Stimulated activated naive CD8-positive, alpha-beta T cell treated with anti-CD3 and anti-CD28 coated beads, Interleukin-15, Interleukin-2, amounts not matched to agents 100 U/mL and 50 U/mL, for 24 hours (primary cell): ENCODE measurements at places on chromosomes 12 and 14.
A peak's percentile ranks its signal among the peaks of the same experiment; 100 is the strongest.

DNA sequence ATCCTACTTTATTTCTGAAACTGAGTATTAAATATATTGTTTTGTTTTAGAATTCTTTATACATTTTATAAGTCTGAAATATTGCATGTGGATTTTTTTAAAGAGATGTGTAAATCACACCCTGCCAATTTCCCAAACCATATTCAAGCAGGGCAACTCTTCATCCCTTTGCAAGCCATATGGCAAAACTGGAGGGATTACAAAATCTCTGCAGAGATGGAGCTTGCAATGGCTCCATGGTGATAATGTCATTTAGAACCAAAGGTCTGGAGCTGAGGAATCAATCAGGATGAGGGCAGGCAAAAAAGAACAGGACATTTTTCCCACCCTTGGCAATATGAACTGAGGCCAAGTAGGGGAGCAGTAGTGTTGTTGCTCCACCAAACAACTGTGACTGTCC, 173.4 kb downstream of the BMP4 start:
- DNase-seq = no peak

DNA sequence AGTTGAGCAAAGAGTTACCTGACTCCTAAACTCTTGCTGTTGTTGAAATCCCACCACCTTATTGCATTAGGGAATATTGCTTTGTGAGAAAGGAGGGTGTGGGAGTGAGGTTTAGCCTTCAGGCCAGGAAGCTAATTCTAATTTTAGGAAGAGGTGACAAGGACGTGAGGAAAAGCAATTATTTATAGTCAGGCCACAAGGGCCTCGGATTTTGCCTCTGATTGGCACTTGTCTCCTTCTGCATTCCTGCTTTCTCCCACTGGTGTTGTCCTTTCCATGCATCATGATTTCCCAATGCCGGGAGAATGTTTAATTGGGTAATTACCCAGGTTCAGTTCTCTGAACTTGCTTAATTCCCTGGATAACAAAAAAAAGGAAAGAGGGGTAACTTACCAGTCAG, 37.9 kb upstream of the SLC38A2 start:
- DNase-seq = no peak

DNA sequence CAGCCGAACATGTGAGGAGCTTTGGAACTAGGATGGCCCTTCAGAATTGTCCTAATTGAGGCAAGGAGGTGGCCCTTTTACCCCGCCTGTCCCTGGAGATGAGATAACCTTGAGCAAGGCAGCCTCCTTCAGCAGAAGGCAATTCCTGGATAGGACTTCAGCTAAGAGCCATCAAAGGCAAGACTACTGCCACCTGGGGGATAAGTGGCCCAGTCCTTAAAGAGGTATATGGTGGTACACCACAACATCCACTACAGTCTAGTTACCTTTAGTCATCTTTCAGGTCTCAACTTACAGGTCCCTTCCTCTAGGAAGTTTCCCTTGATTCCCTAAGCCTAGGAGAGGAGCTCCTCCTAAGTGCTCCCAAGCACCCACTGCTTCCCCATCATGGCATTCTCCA, 204.2 kb upstream of the CDKN3 start:
- no peak for DNase-seq

DNA sequence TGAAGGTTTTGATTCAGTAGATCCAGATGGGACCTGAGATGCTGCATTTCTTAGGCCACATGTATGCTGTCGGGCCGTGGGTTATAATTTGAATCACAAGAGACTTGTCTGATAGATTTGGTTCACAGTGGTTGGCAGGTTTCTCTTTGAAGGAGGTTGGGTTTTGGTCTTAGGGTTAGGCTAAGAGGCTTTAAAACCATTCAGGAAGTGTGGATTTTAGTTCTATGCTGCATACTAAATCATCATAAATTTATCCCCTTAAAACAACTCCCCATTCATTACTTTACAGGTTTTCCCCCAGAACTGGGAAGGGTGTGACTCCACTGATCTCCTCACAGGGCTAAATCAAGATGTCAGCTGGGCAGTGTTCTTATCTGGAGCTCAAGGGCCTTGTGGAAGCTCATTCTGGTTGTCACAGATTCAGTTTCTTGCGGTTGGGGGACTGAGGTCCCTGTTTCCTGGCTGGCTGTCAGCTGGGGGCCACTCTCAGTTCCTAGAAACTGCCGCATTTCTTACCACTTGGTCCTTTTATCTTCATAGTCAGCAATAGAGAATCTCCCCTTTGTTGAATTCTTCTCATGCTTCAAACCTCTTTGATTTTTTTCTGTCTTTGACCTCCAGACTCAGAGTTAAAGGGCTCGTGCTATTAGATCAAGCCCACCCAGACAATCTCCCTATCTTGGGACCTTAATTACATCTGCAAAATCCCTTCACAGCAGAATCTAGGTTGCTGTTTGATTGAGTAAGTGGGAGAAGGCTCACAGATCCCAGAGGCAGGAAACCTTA, 20.6 kb upstream of the PCNX1 start:
- peak; percentile 62 for DNase-seq

GRCh38 chr12:34219046-34219770, 196.9 kb downstream of the ALG10 start:
- DNase-seq = peak; percentile 27

DNA sequence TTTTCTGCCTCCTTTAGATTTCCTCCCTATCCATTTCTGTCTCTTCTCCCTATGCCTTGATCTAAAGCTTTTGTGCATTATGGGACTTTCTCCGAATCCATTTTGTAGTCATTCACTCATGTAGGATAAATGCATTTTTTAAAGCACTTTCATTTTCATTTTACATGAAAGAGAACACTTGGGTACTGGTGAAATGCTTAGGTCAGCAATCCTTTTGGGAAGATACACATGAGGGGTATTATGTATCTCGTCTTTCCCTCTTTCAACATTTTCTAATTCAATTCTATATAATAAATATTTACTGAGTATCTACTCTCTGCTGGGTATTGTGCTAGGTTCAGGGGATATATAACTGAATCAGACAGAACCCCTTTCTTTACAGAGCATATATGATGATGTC, 577.6 kb downstream of the NRXN3 start:
- no peak for DNase-seq

GRCh38 chr14:75369506-75369905, 58.3 kb upstream of the JDP2 start:
- no peak for DNase-seq

GRCh38 chr14:89378119-89378518, 38.9 kb downstream of the FOXN3 start:
- DNase-seq = peak; percentile 35

DNA sequence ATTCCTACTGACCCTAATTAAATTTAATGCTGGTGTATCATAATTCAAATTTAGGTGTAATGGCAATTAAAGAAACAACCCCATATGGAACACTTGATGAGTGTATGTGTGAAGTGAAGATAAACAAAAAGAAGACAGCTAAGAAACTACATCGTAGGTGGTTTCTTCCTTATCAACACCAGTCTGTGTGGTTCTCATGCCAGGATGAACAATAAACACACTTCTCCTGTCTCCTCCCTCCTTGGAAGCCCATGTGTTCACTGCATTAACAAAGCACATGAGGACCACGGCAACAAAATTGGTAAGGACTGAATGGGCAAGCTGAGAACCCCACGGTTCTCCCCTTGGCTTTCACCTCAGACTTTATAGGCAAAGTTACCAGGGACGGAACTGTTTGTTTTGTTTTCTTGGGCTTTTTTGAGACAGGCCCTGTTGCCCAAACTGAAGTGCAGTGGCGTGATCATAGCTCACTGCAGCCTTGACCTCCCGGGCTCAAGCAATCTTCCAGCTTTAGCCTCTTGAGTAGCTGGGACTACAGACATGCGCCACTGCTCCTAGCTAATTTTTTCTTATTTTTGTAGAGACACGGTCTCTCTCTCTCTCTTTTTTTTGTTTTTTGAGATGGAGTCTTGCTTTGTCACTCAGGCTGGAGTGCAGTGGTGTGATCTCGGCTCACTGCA, 71.0 kb downstream of the TRAFD1 start:
- no peak for DNase-seq

DNA sequence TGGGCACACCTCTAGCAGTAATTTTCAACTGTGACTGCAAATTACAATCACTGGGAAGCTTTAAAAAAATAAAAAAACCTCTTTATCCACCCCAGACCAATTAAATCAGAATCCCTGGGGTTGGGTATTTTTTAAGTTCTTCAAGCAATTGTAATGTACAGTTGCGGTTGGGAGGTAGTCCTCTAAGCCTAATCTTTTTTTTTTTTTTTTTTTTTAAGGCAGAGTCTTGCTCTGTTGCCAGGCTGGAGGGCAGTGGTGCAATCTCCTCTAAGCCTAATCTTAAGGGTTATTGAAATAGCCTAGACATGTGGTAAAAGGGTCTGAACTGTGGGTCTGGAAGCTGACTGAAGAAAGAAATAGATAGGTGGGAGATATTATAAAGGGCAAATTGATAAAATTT, 230.5 kb downstream of the AKAP6 start:
- no peak for DNase-seq

GRCh38 chr12:130219929-130220705, 57.9 kb downstream of the FZD10 start:
- DNase-seq = no peak

DNA sequence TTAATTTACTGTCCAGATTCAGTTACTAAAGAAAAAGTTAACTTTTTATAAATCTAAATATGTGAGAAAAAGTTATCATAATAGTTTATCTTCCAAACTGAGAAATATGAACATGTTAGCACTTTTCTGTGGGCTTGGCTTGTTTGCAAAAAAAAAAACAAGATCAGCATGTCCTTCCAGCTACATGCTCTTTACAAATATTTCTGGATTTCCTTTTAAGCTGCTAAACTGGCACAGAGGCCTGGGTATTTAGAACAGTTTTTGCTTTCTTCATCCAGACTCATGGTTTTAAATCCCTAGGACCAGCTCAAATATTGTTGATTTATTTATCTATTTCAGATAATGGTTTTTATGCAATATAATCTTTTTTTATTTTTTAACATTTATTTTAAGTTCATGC, 1444.5 kb upstream of the FLRT2 start:
- no peak for DNase-seq

DNA sequence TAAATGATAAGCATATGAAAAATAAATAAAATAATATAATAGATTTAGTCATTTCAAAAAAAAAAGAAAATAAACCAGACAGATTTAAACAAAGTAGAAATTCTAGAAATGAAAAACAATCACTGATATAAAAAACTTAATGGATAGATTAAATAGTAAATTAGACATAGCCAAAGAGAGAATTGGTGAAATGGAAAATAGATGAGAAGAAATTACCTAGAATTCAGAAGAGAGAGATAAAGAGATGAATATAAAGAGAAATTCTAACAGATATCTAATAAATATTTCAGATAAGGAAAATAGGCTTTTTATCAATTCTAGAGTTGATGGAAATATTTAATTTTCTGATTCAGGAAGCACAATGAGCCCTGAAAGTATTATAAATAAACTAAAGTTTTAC, 123.1 kb downstream of the PRIMA1 start:
- no peak for DNase-seq

DNA sequence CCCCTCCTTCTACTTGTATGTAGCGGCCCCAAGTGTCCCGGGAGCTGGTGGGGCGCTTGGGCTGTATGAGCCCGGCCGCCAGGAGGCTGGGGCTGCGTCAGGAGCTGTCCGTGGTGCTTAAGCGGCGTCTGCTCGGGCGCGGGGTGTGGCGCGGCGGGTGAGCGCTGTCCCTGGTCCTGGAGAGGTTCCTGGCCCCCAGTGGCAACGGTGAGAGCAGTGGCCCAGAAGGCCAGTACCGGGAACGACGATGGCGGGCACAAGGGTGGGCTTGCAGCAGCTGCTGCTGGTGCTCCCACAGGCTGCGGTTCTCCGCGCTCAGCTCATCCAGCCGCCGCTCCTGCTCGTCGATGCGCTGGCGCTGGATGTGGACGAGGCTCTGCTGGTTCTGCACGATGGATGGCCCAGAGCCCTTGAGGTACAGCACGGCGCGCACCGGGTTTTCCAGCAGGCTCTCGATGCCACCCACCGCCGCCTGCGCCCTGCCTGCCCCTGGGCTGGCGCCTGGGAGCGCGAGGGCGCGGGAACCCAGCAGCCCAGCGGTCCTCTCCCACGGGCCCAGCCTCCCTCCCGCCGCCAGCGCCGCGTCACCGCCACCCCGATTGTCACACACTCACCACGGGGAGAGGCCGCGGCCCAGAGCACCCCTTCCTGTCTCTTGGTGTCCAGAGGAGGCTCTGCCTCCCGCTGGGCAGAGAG, 41.9 kb upstream of the FKBP4 start:
- DNase-seq = peak; percentile 87

DNA sequence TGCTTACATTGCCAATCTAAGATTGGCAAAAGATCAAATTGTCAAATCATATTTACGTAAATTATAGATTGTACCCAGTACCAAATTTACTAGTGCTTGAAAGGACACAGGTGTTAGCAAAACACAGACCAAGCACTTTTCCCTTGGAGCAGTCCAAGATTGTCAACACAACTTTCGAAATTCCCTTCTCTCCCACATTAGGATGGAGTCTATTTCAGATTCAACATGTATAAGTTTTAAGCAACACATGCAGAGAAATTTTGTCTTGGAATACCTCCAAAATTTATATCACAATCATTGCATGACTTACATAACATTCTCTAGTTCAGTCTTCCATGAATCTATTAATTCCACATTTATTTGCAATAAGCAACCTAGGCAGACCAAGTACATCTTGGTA, 74.9 kb upstream of the SLCO1C1 start:
- no peak for DNase-seq

GRCh38 chr14:82385048-82385447, 851.4 kb upstream of the SEL1L start:
- no peak for DNase-seq

GRCh38 chr12:6451348-6452244, at the start of gene TAPBPL:
TAPBPL (plus strand) TSS chr12:6452042; CDS start chr12:6452249, 207 bp downstream.
- DNase-seq = peak; percentile 82

GRCh38 chr14:96320605-96321004, 42.5 kb downstream of the ATG2B start:
- no peak for DNase-seq

- DNase-seq = no peak
These were observed 107.8 kb downstream of the GCH1 start for GRCh38 chr14:54794796-54795195.

GRCh38 chr14:68285421-68286179, 466.0 kb downstream of the RAD51B start:
- peak; percentile 76 for DNase-seq

DNA sequence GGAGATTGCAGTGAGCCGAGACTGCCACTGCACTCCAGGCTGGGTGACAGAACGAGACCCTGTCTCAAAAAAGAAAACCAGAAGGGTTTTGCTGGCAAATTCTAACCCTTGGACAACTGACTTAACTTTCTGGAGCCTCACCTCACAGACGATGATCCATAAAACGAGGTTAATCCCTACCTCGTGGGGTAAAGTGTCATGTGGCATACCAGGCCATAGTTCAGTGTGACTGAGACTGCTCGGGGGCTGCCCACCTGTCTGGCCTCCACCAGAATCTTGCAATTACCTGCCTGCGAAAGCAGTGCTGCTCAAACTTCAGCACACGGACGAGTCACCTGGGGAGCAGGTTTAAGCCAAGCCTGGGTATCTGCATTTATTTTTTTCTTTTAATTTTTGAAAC, 26.8 kb downstream of the P2RX4 start:
- no peak for DNase-seq

DNA sequence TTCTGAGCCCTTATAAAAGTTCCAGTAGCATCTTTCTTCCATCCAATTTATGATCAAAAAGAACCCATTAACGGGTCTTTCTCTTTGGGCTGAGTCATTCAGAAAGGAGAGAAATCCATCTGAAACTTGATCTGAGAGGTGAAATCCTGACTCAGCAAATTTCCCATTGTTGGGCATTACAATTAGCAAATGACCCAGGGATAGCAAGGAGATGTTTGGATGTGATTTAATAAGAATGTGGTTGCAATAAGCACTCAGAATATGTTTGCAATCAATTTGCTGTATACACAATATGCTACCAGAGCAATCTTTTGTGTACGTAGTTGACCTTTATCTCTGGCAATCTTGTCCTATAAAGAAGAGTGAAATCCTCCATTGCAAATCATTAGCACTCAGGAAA, 122.7 kb downstream of the CCDC60 start:
- no peak for DNase-seq
